ENCODE measurements at places on chromosomes 5 and 9.

DNA sequence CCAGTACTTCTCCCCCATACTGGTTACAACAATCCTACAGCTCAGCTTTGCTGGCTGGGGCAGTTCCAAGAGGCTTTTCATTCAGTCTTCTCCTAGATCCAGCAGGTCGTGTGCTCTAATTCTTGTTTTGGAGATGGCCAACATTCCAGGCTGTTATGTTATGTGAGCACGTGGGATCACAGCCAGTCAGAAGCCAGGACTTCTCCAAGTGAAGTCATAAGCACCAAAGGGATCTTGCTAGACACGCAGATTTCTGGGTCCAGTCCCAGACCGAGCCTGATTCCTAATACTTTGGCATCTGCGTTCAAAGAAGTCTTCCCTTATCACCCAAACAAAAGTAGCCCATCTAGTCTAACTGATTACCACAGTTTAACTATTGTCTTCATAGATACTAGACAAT lies 1.4 kb upstream of the LARP1 start:
- peak; percentile 89 for DNase-seq

DNA sequence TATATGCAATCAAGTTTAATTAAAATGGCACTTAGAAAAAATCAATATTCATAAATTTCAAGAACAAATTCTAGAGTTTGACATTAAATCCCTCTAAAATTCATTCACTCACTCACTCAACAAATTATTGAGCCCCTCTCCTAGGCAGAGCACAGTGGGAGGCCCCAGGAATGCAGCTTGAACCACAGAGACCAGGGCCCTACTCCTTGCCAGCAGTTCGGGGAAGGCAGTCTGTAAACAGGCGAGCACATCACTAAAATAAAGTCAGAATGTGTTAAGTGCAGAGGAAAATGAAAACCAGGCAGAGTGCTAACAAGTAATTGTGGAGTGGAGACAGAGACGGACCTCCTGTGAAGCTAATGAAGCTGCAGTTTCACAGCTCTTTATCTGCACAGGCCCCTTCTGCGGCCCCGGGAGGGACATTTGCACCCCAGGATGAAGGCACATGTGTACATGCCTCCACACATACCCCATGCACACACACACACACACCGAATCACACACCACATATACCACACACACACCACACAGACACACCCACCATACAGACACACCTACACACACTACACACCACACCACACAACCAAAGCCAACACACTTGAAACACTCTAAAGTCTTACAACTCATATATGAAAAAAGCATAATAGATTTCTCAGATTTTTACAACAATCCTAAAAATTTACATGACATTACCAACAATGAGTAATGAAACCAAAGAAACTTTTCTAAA lies 40.5 kb downstream of the BHMT start:
- DNase-seq: no peak

- DNase-seq: no peak
Measured at GRCh38 chr9:99222416-99223270, 561 bp downstream of the SEC61B start.

DNA sequence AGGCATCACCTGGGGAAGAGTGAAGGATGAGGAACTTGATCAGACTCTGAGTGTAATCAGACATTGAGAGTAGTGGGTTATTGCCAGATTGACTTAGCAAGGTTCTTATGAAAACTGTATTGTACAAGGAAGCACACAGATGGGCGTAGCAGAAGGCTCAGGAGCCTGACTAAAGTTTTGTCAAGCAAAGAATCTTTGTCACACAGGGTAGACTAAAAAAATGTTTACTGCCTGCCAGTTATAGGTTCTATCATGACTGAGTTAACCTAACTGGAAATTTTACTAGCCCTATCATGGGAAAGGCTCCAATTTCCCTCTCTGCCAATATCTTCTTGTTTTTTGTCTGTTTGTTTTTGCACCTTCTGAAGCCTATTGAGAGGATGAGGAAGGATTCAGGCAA lies 19.1 kb downstream of the CAMK4 start:
- DNase-seq: no peak

- peak; percentile 27 for DNase-seq
Measured at GRCh38 chr5:75668977-75669689, 48.1 kb downstream of the POC5 start.

DNA sequence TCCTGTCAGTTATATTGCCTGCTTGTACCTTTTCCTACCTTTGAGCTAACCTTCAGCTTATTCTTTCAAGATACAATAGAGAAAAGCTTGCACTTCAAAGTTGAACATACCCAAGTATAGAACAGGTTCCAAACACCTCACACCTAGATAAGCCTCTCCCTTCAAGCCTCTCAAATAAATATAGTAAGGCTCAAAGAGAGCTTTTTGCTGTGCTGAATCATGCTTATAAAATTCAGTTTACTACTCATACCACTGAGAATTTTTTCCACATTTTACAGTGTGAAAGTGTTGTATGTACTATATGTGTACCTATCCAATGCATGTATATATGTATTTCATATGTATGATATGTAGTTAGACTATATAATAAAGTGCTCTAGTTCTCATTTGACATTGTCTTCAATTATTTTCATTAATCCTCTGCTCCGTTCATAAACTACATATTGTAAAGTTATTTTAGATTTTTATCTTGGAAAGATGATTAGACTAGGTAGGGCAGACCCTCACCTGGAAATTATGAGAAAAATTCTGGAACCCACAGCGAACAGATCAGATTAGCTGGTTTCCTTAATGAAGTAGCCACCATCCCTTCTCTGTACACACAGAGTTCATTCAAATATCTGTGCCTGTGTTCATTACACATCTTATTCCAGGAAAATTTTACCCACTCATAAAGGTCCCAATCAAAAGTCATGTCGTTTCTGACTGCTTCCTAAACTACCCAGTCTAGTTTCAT lies 149.2 kb upstream of the RGMB start:
- no peak for DNase-seq

- DNase-seq: no peak
Measured at GRCh38 chr9:70994582-70994981, 126.8 kb downstream of the TRPM3 start.

DNA sequence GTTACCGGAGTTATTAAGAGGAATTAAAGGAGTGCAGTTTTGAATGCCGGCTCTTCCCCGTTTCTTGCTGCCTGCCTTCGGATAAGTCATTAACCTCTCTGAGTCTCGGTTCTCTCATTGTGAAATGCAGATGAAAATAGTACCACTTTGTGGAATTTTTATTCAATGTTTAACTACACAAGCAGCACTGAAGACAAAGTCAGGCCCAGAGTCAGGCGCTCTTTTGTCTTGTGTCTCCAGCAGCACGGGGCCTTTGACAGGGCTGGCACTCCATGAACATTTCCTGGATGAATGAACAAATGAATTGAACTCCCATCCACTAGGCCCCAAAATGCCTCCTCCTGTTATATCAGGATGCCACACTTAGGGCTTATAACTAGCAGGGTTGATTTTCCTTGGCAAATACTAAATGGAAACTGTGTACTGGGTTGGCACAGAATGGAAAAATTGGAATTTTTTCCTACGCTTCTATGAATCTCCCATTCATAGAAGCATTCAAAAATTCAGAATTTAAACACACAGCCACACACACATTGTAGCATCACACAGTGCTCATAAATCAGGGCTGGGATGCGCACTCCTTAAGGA lies 332.8 kb downstream of the MLLT3 start:
- DNase-seq: no peak

- no peak for DNase-seq
Measured at GRCh38 chr9:74662674-74663073, 165.5 kb downstream of the RORB start.

GRCh38 chr5:93425096-93425495 lies 155.9 kb downstream of the NR2F1-AS1 start:
- no peak for DNase-seq

DNA sequence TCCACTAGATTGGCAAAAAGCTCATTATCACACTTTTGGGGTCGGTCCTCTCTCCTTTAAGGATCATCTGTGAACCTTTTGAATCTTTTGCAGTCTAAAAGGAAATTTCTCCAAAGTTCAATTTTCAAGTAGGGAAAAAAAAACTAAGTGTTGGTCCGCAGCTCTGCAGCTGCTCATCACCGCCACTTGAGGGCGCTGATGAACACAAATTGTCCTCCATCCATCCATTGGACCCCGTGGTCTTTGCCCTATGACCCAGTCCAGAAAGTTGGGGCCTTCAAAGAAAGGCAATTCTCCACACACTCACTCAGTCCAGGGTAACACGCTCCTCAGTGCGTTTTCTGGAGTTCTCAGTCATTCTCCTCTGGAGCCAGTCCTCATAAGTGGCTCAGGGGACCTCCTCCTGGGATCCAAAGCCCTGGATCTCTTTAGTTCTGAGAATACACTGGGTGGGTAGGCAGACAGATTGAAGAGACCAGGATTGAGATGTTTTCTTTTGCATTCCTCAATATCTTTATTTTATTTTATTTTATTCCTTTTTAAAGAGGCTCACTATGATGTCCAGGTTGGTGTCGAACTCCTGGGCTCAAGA lies 63.6 kb upstream of the SLC28A3 start:
- DNase-seq: peak; percentile 34

- no peak for DNase-seq
Measured at GRCh38 chr5:127754706-127755105, 51.5 kb downstream of the CCDC192 start.

GRCh38 chr9:89435071-89435823 lies 62.7 kb downstream of the SEMA4D start:
- peak; percentile 43 for DNase-seq

- DNase-seq: no peak
Measured at GRCh38 chr9:72598639-72599038, 77.2 kb downstream of the TMC1 start.

- no peak for DNase-seq
Measured at GRCh38 chr9:127463911-127464310, 12.6 kb downstream of the LRSAM1 start.

- no peak for DNase-seq
Measured at GRCh38 chr9:101399643-101399970, 956 bp downstream of the ZNF189 start.

DNA sequence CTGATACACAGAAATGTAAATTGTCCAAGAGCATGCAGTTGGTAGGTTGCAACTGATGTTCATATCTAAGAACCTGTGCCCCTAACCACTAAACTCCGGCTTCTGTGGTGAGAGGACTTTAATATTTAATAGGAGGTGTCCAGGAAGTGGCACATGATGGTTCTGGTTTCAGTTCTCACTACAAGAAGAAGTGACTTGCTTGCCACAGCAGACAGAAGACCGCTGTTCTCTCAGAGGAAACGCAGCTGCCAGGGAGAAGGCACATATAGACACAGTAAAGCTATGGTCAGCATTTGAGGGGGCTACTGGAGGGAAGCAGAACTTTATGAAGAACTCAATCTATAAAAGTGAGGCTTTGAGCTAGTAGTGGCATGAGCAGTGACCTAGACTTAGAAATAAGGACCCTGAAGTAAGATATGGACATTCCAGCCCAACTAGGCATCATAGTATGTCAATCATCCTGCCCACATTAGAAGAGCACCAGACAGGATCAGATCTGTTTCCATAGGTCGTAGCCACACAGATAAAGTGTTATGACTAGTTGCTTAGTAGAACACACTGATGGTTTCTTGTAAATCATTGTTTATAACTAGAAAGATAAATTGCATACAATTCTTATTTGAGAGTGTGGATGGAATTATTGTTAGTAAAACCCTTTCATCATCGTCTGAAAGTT lies 36.4 kb upstream of the DAB2 start:
- peak; percentile 7 for DNase-seq

- DNase-seq: no peak
Measured at GRCh38 chr9:132942541-132943182, 1.8 kb downstream of the TSC1 start.

DNA sequence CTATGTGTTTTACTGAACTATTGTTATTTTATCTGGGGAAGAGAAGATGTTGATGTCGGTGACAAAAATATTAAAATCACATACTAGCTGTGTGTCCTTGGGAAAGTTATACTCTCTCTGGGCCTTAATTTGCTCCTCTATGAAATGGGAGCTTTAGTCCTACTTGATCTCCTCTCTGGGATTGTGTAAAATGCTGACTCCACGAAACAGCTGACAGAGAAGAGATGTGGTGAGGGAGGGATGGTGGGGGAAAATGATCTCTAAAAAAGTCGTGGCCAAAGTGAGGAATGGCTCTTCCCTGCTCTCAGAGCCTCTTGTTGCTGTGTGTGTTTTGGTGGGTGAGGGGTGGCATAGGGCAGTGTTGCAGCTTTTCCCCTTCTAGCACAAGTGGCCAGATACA lies 173.7 kb downstream of the MELK start:
- DNase-seq: no peak

DNA sequence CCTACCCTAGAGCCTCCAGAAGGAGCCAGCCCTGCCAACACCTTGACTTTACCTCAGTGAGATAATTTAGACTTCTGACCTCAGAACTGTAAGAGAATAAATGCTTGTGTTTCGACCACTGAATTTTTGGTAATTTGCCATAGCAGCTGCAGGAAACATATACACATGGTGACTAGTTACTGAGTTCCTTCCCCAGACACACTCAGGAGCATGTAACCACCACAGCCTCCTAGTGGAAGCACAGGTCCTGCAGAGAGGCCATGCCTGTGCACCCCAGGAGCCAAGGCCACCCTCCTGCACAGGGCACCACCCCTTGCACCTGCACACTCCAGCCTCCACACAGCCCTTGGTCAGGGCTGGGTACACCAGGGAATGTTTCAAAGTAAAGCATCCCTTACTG lies 7.6 kb upstream of the CAMSAP1 start:
- DNase-seq: no peak

DNA sequence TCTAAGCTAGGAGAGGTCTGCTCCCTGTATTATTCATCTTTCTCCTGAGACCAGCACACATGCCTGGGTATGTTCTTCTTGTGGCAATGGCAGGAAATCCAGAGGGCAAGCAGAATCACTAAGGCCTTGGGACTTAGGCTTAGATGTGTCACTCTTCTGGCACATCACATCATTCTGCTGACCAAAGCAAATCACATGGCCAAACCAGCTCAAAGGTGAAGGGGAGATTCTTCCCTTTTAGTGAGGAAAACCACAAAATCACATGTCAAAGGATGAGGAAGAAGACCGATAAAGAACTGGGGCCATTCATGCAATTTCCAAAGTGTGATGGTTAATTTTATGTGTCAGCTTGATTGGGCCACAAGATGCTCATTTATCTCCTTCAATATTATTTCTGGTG lies 5.7 kb upstream of the AGGF1 start:
- no peak for DNase-seq

DNA sequence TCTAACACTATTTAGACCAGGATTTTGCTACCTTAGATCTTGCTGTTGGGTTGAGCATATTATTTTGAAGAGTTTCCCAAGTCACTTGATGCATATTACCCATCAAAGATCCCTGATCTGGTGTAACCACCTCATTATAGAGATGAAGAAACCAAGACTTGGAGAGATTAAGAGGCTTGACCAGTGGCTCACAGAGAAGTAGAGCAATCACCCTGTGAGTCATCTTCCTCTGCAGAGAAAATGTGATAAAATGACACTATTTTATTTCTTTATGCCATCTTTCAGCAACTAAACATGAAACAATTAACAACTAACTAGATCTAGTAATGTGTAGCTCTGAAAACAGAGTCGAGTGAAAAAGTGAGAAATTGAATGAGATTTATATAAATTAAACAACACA lies 76.1 kb downstream of the KIF4B start:
- DNase-seq: no peak

DNA sequence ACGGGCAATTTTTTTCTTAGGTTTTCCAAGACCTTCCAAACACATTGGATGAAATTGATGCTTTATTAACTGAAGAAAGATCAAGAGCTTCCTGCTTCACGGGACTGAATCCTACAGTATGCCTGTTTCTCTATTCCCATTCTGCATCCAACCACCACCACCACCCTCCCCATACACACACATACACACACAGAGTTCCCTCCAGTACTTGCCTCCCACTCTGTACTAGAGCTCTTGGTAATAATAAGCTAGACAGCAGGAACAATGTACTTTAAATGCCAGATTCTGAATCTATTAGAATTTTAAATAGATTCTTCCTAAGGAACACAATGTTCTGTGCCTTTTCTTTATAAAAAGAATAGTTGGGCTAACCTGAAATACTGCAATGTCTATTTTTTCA lies 67.4 kb downstream of the KLF9 start:
- DNase-seq: no peak

Data from thyroid gland (tissue), 4 donors.